ENCODE measurements at places on chromosomes 1 and 21. TPM values are rescaled to one million over a fixed set of nuclear protein-coding genes. Genes with fewer than 3 reads are reported as not detected.
A peak's percentile ranks its signal among the peaks of the same experiment; 100 is the strongest.

Gene TSPEAR
- total RNA-seq, result 0.11 TPM

Gene STUM
- total RNA-seq, result 0.07 TPM

Gene CFHR5
- not detected for total RNA-seq

Gene FTCD
- 9.6 TPM for total RNA-seq

Gene PRAMEF11
- not detected for total RNA-seq

DNA sequence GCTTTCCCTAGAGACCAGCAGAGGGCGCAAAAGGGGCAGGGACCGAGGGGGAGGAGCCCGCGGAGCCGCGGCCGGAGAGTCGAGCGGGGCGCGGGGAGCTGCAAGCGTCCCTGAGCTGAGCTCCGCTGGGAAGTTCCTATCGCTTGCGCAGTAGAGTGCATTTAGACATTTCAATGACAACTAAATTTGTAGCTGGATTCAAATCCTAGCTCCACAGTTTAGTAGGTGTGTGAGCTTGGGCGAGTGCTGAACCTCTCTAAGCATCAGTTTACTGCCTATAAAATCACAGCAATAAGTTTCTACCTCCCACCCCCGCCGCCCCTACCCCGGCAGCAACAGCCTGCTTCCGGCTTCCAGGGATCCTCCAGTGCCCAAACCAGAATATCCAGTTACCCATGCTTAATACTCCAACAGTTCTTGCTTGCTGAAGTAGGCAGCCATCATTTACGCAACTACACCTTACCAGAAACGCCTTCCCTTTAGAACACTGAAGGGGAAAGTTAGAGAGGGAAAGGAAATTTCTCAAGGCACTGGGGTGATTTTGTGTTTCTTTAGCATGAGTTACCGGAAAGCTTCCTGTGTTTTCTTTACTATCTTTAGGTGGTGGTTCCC lies 9.1 kb downstream of the TLR5 start:
- peak; percentile 91 for DNase-seq

GRCh38 chr1:183173828-183174227 lies 12.2 kb upstream of the LAMC2 start:
- no peak for DNase-seq

DNA sequence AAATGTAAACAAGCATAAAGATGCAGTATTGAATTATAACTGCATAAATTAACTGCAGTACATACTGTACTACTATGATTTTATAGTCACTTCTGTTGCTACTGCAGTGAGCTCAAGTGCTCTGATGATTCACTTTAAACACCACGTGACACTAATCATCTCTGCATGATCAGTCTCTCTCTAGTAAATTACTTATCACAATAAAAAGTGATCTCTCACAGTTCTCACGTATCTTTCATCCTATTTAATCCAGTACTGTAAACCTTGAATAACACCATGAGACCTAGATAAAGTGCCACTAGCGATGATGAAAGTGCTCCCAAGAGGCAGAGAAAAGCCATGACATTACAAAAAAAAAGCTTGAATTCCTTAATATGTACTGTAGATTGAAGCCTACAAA lies 1242.0 kb downstream of the AMY1C start:
- DNase-seq, result no peak

GRCh38 chr1:241269116-241269515 lies 87.9 kb downstream of the RGS7 start:
- DNase-seq, result no peak

DNA sequence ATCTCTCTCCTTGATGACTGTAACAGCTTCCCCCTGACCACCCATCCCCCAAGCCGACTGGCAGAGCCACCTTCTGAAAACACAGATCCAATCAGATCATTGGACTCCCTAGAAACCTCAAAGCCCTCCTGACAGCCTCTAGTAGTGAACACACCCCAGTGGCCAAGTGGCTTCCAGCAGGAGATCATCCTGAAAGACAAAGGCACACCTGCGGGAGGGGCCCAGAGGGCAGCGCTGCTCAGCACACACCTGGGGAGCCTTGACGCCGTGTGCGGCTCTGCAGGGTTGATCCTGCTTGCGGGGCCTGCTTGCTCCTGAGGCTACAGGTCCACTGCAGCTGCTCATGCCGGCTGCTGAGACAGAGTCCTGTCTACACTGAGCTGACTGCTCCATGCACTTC lies 41.5 kb downstream of the SLC66A1 start:
- DNase-seq, result no peak

- DNase-seq, result no peak
Observed at GRCh38 chr1:183807549-183808168, 2.7 kb downstream of the RGL1 start.

- DNase-seq, result no peak
Observed at GRCh38 chr21:35565204-35565611, 495.1 kb downstream of the SETD4 start.

- no peak for DNase-seq
Observed at GRCh38 chr1:206704226-206704625, 19.5 kb downstream of the MAPKAPK2 start.

DNA sequence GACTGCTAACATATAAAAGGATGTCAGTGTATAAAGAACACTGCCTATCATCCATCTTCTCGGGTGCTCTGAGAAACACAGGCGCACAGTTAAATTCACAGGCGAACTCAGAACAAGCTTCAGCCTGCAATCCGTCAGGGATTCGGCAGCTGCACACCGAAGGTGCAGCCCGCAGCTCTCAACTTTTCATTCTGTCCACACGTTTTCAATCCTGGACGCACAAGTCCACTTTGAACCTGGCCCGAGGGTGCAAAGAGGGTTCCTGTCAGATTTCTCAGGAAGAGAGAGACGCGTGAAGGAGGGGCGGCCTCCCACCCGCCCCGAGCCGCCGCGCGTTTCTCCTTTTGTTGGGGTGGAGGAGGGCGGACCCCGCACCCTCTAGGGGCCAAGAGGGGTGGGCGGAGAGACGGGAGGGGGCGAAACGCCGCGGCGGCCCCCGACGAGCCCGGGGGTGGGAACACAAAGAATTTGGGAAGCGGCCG lies 724 bp downstream of the DOCK7 start:
- peak; percentile 21 for DNase-seq

GRCh38 chr1:112723511-112723839 lies 8.3 kb upstream of the PPM1J start:
- no peak for DNase-seq

GRCh38 chr1:239025997-239026694 lies 360.2 kb upstream of the CHRM3 start:
- DNase-seq, result no peak

DNA sequence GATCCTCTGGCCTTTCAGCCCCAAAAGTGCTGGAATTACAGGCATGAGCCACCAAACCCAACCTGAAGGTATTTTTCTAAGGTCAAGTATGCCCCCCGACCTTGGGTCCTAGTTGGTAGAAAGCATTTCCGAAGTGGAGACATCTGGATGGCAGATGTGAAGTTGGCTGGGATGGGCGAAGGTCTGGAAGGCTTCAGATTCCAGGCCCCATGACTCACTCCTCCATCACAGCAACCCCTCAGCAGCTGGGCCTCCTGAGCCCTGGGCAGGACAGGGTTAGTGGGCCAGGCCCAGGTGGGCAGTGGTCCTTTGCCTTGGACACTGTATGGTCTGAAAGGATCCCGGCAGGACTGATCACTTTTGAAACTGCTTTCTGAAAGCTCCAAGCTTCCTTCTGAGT lies 23.3 kb downstream of the NAV1 start:
- no peak for DNase-seq
